ENCODE measurements at places on chromosomes 6 and 20.

GRCh38 chr6:11830105-11830504, 51.5 kb upstream of the ADTRP start:
- no peak for DNase-seq

DNA sequence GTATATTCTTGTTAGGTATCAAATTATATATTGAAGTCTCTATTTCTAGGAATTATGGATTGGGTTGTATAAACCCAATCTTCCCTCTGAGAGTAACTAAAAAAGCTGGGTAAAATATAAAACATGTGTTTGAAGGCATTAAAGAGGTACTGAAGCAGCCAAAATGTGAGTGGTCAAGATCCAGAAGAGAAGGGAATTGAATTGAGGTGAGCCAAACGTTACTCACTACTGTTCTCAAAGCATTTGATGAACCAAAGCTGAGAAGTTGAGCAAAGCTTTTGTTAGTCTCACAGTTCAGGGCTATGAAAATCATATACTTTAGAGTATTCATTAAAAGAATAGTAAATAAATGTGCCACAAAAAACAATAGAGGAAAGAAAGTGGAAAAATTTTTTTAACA, 365.8 kb downstream of the BCKDHB start:
- no peak for DNase-seq

DNA sequence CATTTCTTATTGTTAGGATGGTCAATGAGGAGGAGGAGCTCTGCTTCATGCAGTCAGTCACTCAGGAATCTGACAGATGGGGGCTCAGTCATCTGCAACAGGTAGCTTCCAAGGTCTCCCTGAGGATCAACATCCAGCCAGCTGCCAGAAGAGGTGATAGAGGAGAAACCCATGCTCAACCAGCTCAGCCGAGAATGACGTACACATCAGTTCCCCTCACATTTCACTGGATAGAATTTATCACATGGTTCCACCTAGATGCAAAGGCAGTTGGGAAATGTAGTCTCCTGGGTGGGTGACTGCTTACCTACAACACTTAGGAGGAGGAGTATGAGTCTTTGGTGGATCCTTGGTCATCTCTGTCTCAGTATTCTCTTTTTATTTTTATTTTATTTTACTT, 144.5 kb downstream of the CEBPB start:
- DNase-seq: no peak

- no peak for DNase-seq
Measured at GRCh38 chr20:43833511-43834395, 80.9 kb upstream of the TOX2 start.

DNA sequence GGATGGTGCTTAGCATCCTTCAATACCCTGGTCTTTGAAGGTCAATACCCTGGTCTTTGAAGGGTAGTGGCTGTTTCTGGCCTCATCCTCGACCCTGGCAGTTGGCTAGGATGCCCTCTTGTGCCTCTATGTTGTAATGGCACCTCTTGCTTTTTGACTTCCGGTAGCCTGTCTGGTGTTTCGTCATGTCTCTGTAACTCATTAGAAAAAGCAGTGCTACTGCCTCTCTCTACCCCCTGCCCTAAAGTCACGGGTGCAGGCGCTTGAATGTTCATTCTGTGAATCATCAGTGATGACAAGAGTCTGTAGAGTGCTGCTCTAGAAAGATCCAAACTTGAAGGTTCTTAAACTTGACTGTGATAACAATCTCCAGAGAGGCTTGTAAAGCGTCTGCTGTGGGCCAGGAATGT, 28.3 kb downstream of the RSPO4 start:
- DNase-seq: no peak

DNA sequence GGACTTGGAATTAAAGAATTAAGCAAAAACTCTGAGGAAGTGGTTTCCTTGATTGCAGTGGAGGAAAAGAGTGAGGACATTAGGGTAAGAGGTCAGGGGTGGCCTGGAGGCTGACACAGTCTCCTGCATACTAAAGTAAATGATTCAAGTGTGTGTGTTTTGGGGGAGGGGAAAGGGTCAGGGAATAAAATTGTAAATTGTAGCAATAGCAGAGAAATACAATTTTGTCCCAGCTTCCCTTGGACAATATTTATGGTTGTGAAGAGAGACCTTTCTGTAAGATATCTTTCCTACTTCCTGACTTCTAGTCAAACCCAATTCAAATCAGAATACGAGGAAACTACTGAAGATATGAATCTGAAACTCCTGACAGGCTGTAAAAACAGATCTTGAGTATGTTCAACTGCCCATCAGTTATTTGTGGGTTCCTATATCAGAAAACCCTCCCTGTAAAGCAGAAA, 143.4 kb upstream of the HMGN3 start:
- DNase-seq: no peak

GRCh38 chr20:14142171-14142570, 146.9 kb downstream of the MACROD2 start:
- no peak for DNase-seq

GRCh38 chr20:33209789-33210188, 7.4 kb upstream of the BPIFA3 start:
- peak; percentile 65 for DNase-seq

DNA sequence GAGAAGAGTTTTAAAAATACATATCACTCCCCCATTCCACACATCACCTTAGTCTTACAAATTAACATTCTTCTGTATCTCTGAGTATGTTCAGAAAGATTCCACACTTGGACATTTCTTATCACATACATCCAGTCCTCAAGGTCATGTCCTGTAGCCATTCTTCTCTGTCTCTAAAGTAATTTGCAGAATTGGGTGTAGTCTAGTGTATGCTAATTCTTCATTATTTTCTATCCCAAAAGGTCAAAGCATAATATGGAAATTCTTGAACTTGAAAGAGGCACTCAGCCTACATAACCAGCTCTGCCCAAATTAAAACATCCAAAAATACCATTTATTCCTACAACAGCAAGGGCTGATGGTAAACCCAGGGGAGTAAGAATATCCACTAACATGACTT, 286.0 kb downstream of the HAO1 start:
- DNase-seq: no peak

DNA sequence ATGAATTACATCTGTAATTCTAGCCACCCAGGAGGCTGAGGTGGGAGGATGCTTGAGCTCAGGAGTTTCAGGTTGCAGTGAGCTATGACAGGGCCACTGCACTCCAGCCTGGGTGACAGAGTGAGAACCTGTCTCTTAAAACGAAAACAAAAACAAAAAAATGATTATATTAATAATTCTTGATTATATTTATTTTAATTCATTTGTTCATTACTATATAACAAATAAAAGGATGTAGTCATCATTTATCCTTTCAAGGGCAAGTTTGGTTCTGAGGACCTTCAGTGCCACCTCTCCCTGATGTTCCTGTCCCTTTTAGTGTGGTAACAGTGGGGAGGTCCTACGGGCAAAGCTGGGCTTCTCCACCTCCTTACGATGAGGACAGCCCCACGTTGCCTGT, 167.1 kb upstream of the SCGN start:
- no peak for DNase-seq

- no peak for DNase-seq
Measured at GRCh38 chr20:9035126-9035525, 33.8 kb upstream of the PLCB4 start.

- DNase-seq: no peak
Measured at GRCh38 chr6:140774080-140774505, 1358.6 kb upstream of the GJE1 start.
